ENCODE measurements at places on chromosomes 2 and 18. TPM values are rescaled to one million over a fixed set of nuclear protein-coding genes. Genes with fewer than 3 reads are reported as not detected.

CYS1 gene
- 12.2 TPM for total RNA-seq

CYTIP gene
- total RNA-seq, result 0.34 TPM

ACVR1C gene
- 0.13 TPM for total RNA-seq

PAX3 gene
- total RNA-seq, result not detected

PROC gene
- 2.9 TPM for total RNA-seq

GRCh38 chr2:144519934-144520731 lies at the start of gene ZEB2:
Gene ZEB2, minus strand, starts transcription at chr2:144520119. Its CDS starts 2,769 bp downstream, at chr2:144517350.
- no peak for DNase-seq

DNA sequence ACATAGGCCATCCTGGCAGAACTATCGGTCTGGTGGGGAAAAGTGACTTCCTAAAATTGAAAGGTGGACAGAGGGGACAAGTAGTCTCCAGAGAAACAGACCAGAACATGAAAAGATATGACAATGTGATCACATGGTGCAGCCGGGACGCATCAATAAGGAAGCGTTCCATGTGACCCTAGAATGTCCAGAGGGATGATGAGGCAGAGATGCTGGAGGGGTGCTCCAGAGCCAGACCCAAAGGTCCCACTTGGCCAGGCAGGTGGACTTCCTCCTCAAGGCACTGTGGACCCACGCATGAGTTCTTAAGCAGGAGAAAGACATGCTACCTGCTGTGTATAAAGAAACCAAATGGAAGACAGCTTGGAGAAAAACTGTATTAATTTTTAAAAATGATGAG lies 50.2 kb downstream of the CDH2 start:
- DNase-seq, result no peak

- no peak for DNase-seq
Measured at GRCh38 chr2:241760301-241760771, 16.3 kb upstream of the GAL3ST2 start.

GRCh38 chr2:75288760-75289159 lies 89.4 kb upstream of the TACR1 start:
- DNase-seq, result no peak

DNA sequence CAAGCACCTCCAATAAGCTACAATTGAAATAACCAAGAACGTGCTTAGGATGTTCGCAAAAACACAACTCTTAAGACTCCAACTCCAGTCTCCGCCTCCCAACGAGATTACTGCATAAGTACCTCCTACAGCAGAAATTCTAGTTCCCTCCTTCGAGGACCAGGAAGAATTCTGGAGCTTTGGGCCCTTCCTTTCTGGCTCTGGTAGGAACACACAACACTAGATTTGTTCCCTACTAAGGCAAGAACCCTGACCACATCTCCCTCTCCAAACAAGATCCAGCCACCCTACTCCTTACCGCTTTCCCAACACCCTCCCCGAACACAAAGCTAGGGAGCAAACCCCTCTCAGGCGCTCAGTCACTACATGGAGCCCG lies 721 bp downstream of the ADAM17 start:
- DNase-seq, result no peak

GRCh38 chr2:11371092-11371937 lies 26.9 kb upstream of the ROCK2 start:
- DNase-seq, result no peak

DNA sequence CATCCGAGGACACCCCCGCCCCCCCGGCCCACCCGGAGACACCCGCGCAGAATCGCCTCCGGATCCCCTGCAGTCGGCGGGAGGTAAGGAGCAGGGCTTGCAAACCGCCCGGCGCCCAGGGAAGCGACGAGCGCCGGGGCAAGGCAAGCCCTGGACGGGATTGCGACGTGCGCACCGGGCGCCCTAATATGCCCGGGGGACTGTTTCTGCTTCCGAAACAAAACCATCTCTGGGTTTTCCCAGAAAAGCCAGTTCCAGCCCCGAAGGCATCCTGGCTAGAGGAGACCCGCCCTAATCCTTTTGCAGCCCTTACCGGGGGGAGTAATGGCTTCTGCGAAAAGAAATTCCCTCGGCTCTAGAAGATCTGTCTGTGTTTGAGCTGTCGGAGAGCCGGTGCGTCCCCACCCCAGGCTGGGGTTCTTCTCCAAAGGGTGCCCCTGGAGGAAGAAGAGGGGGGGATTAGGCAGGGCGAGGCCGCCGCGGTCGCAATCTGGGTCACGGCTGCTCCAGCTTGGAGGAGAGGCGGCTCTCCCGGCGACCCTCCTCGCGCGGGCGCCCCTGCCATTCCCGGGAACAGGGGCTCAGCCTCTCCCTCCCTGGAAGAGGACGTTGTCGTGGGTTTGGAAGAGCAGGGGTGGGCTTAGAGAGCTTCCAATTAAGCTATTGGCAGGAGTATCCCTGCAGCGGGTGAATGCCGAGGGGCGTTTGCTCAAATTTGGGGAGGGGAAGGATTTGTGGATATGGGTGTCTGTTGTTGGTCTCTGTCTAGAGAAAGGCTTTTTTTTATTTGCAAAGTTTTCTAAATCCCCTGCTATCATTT lies 521 bp downstream of the MYCN start:
- no peak for DNase-seq

GRCh38 chr2:218400167-218400929 lies 680 bp downstream of the CTDSP1 start:
- DNase-seq, result no peak

DNA sequence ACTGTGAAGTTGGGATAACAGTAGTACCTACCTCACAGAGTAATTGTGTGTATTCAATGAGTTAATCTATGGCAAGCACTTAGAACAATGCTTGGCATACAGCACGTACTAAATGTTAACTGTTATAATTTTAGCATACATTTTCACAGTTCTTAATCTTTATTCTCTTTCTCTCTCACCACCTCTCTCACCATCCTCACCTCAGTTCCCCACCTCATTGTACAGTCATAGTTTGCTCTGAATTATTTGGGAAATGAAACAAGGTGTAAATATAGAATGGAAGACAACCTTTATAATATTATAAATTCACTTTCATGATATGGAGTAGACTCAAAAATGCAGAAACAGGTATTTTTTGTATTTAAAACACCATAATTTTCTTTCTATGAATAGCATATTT lies 40.0 kb upstream of the DNAH7 start:
- no peak for DNase-seq

- DNase-seq, result no peak
Measured at GRCh38 chr18:3262234-3263131, 550 bp downstream of the MYL12B start.

- DNase-seq, result no peak
Measured at GRCh38 chr2:101003278-101003775, 1.2 kb downstream of the RPL31 start.

All from kidney epithelial cell (primary cell).